ENCODE measurements at places on chromosomes 12 and 14.

DNA sequence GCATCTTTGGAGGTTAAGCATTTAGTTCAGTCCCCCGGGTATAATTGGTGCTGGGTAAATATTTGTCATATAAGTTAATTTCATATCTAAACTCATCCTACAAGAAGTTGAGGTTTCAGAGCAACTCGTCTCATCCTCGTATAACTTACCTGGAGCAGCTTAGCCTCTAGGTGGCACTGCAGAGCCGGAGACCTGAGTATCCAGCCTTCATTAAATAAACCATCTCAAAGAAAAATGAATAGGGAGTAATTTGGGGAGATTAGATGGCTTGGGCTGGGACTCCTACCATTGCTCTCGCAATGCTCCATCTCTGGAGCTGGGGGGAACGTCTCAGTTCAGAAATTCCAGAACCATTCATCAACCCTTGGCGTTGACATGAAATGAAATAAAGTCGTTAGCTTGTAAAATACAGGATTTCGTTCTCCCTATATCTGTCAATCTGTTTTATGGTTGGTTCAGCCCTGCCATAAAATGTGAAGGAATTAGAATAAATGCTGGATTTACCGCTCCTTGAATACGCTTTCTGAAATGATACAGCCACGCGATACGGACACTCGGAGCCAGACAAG, 122.9 kb upstream of the TMEM132D start:
- no peak for DNase-seq

DNA sequence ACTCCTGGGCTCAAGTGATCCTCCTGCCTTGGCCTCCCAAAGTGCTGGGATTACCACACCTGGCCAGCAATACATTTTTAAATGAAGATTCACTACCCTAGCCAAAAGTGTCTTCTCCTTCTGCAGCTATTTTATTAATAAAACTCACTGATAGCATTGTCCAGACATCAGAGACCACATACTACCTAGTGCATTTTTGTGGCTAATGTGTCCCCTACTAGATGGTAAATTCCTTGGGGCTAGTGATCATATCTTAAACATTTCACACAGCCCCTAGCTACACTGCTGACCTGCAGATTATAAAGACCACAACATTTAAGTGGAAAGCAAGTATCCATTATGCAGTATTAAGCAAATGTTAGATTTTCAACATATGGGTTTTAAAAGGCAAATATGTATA, 17.0 kb downstream of the DTD2 start:
- no peak for DNase-seq

GRCh38 chr14:39243831-39244230, 10.1 kb downstream of the MIA2 start:
- no peak for DNase-seq

DNA sequence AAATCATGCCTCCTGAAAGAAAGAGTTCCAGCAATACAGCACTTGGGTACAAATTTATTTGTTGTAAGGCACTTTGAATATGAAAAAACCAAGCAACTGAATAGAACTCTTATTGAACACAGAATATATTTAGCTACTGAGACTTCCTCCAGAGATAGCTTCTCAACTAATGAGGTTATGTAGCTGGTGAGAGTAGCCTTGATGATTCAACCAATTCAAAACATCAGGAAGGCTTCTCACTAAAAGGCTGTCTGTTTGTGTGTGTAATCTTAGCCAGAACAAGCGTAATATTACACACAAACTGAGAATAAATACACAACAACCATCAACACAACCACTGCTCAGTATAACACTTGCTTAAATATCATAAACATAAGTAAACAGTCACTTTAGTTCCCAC, 20.4 kb downstream of the EIF2B2 start:
- DNase-seq: no peak

- DNase-seq: no peak
These were observed 226.0 kb downstream of the RASSF9 start for GRCh38 chr12:85610194-85610593.

DNA sequence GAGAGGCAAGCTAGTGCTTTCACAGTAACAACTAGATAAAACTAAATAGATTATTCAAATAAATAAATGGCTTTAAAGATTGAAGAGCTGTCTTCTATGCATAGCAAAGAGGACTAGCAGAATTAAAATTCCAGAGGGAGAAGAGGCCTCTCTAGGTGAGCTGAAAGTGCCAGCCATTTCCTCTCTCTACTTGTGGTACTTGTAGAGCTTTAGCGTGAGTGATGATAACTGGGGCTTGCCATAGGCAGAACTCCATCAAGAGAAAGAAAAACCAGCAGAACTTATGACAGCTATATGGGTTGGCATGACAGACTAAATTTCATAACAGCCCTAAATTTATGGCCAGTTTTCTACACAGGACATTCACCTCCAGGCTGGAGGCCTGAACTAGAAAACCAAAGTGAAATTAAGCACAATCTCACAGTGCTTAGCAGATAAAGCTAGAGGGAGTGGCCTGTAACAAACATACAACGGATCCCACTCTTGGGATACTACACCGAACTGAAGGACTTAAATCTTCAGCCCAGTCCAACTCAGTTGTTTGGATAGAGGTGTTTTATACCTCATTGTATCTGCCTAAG, 11.0 kb downstream of the SPTLC2 start:
- DNase-seq: no peak

DNA sequence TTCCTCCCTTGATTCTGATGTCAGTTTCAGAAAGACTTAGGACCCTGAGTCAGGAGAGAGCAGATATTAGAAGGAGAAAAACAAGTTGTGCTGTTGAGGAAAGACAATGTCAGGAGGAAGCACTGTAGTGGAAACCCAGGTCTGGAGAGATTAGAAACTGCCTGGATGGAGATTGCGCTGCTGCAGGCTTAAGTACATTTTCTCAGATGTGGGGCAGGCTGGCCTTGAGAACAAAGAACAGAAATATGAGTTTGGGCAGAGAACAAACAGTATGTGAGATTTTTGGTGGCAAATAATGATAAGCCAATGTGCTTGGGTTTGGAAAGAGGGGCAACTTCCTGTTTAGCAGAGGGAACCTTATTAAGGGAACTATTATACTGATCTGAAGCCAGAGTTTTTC, 74.3 kb upstream of the PRMT8 start:
- DNase-seq: no peak

DNA sequence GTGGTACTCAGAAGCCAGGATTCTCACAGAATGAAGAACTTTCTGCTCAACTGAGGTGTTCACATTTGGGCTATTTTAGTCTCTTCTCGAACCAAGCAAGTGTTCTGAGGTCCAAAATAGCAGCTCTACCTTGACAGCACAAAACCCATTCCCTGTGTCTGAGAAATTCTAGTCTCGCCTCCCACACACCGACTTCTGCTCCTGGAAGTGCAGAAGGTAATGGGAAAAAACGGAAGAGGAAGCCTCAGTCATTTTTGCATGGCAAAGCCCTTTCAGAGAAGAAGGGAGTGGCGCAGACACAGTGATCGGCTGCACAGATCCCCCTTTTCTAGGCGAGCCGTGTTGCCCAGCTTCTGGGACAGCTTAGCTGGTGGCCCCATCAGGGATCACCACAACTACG, 31.2 kb upstream of the VPS33A start:
- DNase-seq: no peak

- no peak for DNase-seq
These were observed 46.5 kb downstream of the PAPLN start for GRCh38 chr14:73283608-73284379.

- DNase-seq: no peak
These were observed 111.6 kb downstream of the RBM19 start for GRCh38 chr12:113854385-113855142.

- no peak for DNase-seq
These were observed 9.7 kb downstream of the SLC25A47 start for GRCh38 chr14:100332797-100333196.

DNA sequence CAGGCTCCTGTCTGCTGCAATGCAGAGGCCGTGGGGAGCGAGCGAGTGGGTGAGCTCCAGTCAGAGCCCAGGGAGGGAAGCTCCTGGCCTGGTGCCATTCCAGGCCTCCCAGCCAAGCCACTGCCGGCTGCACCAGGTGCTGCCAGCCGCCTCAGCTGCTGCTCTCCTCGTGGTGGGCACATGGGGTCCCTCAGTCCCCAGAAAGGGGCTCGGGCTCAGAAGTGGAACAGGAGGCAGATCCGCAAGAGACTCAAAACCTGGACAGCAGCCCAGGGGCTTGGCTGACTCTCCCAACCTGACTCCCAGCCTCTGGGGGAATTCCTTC, 2.4 kb downstream of the ABCB9 start:
- no peak for DNase-seq

DNA sequence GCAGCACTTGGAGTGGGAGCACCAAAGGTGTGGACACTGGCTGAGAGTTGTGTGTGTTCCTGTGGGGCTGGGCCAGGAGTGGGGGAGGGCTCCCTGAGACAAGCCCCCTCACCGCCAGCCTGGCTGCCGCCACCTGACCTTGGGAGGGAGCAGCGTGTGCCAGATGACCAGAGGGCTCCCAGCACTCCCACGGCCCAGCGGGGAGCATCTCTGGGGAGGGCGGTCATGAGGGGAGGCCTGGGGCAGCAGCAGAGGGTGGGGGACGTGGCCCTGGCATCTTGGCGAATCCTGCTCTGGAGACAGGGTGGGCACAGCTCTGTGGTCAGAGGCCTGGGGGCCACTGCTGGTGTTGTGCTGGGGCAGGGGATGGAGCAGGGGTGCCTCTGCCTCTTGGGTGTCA, 10.7 kb downstream of the CEP170B start:
- DNase-seq: no peak

- DNase-seq: no peak
These were observed 23.6 kb downstream of the TMEM30B start for GRCh38 chr14:61257469-61258057.

- no peak for DNase-seq
These were observed 192.1 kb downstream of the VRK1 start for GRCh38 chr14:96989306-96989705.

DNA sequence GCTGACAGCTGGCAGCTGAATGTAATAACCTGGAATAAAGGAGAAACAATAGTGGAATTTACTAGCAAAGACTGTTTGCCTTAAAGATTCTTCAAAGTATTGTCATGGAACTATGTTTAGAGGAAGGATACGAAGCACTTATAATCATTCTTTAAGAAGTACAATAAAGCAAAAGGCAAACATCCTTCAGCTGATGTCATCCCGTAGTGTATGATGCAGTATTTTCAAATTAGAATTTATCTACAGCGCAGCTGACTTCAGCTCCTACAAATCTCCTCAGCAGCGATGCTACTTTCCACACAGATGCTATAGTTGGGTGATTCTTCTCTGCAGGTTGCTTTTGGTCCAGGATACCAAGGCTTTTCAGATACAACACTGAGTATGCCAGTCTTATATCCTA, 31.5 kb downstream of the CLEC1A start:
- no peak for DNase-seq

- no peak for DNase-seq
These were observed 29.8 kb upstream of the PLEKHG6 start for GRCh38 chr12:6280672-6281071.

GRCh38 chr14:93090826-93091555, 24.7 kb downstream of the ITPK1 start:
- no peak for DNase-seq

- DNase-seq: no peak
These were observed 45.0 kb downstream of the TBK1 start for GRCh38 chr12:64496839-64497400.

DNA sequence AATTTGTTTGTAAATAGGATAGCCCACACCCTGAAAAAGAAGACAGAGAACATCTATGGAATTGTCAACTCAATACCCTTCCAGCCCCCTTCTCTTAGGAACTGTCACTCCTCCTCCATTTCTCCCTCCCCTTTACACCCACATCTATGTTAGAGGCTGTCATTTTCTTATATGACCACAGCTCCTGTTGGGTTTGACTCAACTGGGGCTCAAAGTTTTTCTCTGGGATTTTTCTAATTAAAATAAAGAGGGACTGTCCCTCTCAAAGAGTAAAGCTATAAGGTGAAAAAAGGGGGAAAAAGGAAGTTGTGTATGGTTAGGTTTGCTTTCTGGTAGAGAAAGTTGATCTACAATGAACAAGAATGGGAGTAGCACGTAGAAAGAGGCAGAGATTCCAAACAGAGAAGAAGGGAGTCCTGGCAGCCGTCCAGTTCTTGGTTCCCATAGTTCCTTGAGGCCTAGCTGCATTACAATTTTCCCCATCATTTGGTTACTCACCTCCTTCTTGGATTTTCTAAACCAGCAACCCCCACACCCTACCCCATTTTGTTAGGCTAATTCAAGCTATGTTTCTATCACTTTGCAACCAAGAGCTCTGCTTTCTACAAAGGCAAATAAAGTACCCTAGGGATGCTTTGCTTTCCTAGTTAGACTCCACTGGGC, 44.3 kb upstream of the STK38L start:
- DNase-seq: no peak

DNA sequence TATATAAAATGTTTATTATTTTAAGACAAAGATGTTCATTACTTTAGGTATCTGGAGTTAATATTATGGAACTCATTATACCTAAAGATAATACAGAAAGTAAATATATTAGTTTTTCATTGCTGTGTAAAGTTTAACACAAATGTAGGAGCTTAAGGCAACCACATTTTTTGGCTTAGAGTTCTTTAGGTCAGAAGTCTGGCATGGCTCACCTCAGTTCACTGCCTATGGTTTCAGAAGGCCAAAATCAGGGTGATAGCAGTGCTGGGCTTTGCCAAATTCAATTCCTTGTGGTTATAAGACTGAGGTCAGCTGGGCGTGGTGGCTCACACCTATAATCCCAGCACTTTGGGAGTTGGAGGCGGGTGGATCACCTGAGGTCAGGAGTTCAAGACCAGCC, 35.5 kb upstream of the PRPF39 start:
- no peak for DNase-seq

GRCh38 chr14:89254166-89254909, 162.7 kb downstream of the FOXN3 start:
- DNase-seq: no peak

Measured in activated effector memory CD4-positive, alpha-beta T cell treated with Interleukin-2 at 50 U/mL for 16 hours (primary cell).